ENCODE measurements at places on chromosomes 11 and 22. TPM values are rescaled to one million over a fixed set of nuclear protein-coding genes. Genes with fewer than 3 reads are reported as not detected.
A peak's percentile ranks its signal among the peaks of the same experiment; 100 is the strongest.

OR56A1 gene
- not detected for total RNA-seq

- DNase-seq = no peak
Measured at GRCh38 chr11:131079036-131079435, 162.8 kb upstream of the SNX19 start.

CCDC89 gene
- not detected for total RNA-seq

GRCh38 chr22:48588151-48588877 lies 1239.4 kb downstream of the BRD1 start:
- no peak for DNase-seq

OR5A1 gene
- not detected for total RNA-seq

- peak; percentile 52 for DNase-seq
Measured at GRCh38 chr11:62593434-62594044, 2.2 kb upstream of the TUT1 start.

DNA sequence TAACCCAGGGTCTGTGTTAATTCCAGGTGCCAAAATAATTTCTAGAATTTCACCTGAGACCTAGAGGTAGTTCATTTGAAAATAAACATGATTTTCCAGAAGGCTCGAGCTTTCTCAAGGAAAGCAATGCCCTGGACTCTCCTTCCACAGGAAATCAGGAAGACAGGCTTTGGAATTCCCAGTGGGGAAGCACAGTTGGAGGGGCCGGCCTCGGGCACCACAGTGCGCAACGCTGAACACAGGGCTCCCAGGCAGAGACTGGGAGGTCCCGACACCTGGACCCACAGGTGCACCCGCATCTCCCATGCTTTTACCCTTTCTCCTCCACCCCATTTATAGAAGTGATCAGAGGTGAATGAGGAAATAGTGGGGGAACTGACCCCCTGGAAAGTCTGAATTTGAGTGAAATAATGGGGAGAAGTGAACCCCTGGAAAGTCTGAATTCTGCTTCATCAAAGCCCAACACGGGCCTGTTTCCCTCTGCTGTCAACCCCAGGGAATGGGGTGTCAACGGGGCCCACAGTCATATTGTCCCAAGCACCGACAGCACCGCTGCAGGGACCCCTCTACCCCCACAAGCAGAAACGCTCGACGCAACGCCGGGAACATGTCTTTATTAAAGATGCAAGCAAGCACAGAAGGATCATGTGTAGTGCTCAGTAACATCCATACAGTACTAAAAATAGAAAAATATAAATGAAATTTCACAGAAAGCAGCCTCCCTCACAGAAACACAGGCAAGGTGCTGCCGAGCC lies 12.0 kb upstream of the EFCAB6 start:
- no peak for DNase-seq

DRICH1 gene
- 0.13 TPM for total RNA-seq

LARGE2 gene
- total RNA-seq = not detected

- no peak for DNase-seq
Measured at GRCh38 chr22:46408568-46409506, 73.3 kb downstream of the TRMU start.

DNA sequence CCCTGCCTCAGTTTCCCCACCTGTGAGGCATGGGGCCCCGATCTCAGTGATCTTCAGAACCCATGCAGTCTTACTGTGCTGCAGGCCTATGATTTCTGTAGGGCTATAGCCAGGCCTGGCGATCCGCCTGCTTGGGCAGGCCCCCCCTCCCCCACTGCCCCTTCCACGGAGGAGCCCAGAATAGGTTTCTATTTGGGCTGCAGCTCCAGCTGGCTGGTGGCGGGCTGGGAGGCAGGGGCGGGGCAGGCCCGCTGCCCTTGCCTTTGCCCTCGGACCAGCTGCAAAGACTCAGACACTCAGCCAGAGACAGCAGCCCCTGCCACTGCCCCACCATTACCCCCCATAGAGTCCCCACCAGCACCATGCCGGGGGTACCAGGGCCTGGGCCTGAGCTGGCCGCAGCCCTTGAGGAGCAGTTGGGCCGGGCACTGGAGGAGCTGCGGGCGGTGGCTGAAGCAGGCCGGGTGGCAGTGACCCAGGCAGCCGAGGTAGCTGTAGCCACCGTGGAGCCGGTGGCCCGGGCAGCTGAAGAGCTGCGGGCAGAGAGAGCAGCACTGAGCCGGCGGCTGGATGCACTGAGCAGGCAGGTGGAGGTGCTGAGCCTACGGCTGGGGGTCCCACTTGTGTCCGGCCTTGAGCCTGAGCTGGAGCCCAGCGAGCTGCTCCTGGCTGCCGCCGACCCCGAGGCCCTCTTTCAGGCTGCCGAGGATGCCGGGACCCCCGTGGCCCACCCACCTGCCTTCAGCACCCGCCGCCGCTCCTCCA lies 12.2 kb downstream of the SMTN start:
- DNase-seq = no peak

- no peak for DNase-seq
Measured at GRCh38 chr11:122128146-122128545, 12.1 kb upstream of the BLID start.

GRCh38 chr11:45483416-45483815 lies 182.0 kb downstream of the CHST1 start:
- no peak for DNase-seq

KDM4E gene
- total RNA-seq = not detected

PGA5 gene
- total RNA-seq = not detected

GRCh38 chr11:41775296-41775695 lies 315.8 kb upstream of the LRRC4C start:
- no peak for DNase-seq

- DNase-seq = no peak
Measured at GRCh38 chr11:121213362-121213893, 79.1 kb upstream of the SC5D start.

- no peak for DNase-seq
Measured at GRCh38 chr11:135033540-135033939, 621.5 kb upstream of the B3GAT1 start.

OR51S1 gene
- not detected for total RNA-seq

DNA sequence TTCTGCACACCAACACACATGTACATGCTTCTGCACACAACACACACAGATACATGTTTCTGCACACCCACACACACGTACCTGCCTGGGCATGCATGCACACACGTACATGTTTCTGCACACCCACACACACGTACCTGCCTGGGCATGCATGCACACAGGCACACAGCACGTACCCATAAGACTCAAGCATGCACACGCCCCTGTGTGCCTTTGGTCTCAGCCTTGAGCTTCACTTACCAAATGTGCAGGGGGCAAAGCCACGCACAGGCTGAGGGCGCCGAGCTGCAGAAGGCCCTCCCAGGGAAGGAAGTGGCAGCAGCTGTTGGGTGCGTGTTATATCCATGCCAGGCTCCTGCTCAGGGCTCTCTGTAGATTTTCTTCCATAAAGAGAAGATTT lies 34.7 kb upstream of the SMIM38 start:
- DNase-seq = no peak

EXPH5 gene
- total RNA-seq = 0.07 TPM

- no peak for DNase-seq
Measured at GRCh38 chr11:72912253-72912652, 98.0 kb downstream of the ATG16L2 start.

GRCh38 chr11:94803491-94803890 lies 35.3 kb downstream of the AMOTL1 start:
- no peak for DNase-seq

PEX26 gene
- total RNA-seq = 24.7 TPM

PLAAT2 gene
- total RNA-seq = not detected

DNA sequence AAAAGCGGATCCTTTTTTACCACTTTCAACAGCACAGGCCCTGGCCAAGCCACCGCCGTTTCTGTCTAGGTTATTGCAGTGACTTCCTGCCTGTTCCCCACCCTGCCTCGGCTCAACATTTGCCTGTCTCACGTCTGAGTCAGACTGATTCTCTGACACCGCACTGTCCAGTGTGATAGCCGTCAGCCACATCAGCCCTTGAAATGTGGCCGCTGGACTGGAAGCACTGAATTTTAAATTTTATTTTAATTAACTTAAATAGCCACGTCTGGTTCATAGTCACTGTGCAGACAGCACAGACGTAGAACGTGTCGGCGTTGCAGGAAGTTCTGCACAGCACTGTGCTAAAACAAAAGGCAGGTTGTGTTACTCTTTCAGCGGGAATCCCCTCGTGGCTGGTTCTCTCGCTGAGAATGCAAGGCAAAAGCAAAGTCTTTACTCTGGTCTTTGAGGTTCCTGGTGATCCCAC lies 56.3 kb upstream of the ADSL start:
- DNase-seq = no peak

SLC16A8 gene
- total RNA-seq = 0.20 TPM

DNA sequence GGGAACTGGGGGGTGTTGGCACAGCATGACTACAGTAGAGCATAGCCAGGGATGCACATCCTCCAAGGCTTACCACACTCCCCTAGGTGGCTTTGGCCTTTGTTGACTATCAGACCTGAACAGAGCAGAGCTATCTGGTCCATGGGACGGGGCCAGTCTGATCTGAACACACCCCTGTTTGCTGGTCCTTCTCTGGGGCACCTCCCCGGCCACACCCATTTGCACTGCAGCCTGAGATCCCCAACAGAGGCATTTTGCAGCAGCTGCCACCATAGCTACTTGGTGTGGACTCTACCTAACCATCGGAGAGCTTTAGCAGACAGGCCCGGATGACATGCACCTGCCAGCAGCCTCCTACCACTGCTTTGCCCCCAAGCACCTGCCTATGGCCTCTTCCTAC lies 75.8 kb upstream of the NOX4 start:
- no peak for DNase-seq

DNA sequence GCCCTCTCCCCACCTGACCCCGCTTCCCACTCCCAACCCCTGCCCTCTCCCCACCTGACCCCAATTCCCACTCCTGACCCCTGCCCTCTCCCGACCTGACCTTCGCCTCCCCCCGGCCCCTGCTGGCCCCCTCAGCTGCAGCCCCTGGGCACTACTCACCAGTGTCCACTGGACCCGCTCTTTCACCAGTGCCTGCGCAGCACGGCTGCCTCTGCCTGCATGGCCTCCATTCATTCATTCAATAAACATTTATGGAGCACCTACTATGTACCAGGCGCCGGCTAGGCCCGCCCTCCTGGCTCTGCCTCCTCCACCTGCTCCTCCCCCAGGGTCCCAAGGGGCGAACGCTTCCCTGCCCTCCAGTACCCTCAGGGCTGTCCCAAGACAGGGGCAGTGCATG lies 42.6 kb downstream of the ELFN2 start:
- DNase-seq = no peak

GRCh38 chr11:60338053-60338452 lies 11.0 kb downstream of the MS4A6E start:
- DNase-seq = no peak

ADM2 gene
- total RNA-seq = 0.20 TPM

- no peak for DNase-seq
Measured at GRCh38 chr11:73394416-73395296, 18.5 kb downstream of the RELT start.

GRCh38 chr22:27724157-27724556 lies 77.4 kb downstream of the MN1 start:
- DNase-seq = no peak

DNA sequence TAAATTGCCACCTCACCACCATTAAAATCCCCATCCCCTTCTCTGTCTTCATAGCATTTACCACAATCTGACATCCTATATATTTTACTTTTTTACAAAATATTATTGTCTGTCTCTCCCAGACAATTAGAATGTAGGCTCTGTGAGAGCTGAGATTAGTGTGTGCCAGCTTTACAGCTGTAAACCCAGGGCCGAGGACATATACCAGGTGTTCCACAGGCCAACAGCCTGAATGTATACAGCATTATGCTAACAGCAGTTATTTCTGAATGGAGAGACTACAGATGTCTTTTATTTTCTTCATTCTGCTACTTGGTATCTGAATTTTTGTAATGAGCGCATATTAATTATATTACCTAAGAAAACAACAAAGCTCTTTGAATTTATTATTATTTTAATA lies 36.7 kb downstream of the FZD4 start:
- no peak for DNase-seq

Measured in pulmonary artery endothelial cell (primary cell).